ENCODE measurements at places on chromosomes 16 and 17.

- H3K27me3 ChIP-seq = no peaks in the 10 kb centered on the region
- no peak overlapping the region for H3K4me3 ChIP-seq
- DNase-seq = no peak
Measured at GRCh38 chr16:12255919-12256665, 279.6 kb downstream of the SNX29 start.

GRCh38 chr17:4502466-4503154 lies 3.9 kb downstream of the SPNS2 start:
- peaks cover 40% of the 10 kb centered on the region for H3K4me1 ChIP-seq
- H3K27me3 ChIP-seq = peaks cover 32% of the 10 kb centered on the region
- H3K27ac ChIP-seq = no peak overlapping the region
- peaks cover 2% of the 10 kb centered on the region for H3K36me3 ChIP-seq
- DNase-seq = no peak
- H3K4me3 ChIP-seq = no peak overlapping the region

DNA sequence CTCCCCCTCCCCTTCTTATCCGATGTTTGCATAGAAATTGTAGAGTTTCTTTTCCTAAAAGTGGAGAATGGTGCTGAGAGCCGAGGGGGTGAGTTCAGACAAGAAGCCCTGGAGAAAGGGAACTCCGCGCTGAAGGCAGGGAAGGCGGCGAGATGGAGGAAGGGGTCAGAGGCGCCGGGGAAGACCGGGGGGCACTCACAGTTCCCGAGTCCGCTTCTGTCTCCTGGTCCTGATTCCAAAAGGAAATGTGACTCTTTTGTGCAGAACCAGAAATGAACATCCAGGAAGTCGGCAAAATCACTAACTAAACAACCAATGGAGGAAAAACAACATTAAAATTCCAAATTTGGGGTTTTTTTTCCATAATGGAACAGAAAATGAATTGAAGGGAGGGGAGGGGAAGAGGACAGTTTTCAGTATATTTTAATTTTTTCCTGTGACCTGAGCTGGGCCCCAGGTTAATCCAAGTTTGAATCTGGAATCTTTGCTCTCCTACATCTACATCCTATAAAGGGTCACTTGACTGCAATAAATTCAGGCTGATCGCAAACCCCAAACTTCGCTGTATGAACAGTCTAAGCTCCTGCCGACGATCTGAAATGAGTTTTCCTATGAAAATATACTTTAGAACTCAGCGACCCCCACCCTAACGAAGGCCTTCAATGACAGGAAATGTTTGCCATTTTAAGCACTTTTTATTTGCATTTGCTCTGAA lies 252.3 kb downstream of the C16orf95 start:
- H3K36me3 ChIP-seq = no peaks in the 10 kb centered on the region
- no peak overlapping the region for H3K4me3 ChIP-seq
- no peak overlapping the region for H3K27ac ChIP-seq
- H3K4me1 ChIP-seq = peaks cover 6% of the 10 kb centered on the region
- DNase-seq = no peak

- H3K4me1 ChIP-seq = peaks cover 20% of the 10 kb centered on the region
- no peaks in the 10 kb centered on the region for H3K36me3 ChIP-seq
- peaks cover 63% of the 10 kb centered on the region for H3K27me3 ChIP-seq
- peak overlapping the region; percentile 44 for H3K4me3 ChIP-seq
- H3K27ac ChIP-seq = no peak overlapping the region
Measured at GRCh38 chr17:79811011-79811867, 14.4 kb upstream of the CBX8 start.

DNA sequence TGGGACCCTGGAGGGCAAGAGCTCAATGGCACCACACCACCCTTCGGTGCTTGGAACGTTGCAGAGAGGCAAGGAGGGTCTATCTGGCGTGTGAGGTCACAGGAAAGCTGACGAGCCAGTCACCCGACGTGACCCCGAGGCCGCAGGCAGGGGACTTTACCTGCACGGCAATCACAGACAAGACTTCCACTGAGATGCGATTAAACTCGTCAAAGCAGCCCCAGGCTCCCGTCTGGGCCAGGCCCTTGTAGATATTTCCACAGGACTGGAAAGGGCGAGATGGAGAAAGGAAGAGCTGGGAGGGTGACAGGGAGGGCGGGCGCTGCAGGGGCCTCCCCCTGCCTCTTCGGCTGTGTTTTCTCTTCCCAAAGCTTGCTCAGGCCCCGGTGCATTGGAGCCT lies 78.3 kb downstream of the DNAH17 start:
- no peaks in the 10 kb centered on the region for H3K27me3 ChIP-seq
- H3K27ac ChIP-seq = no peak overlapping the region
- H3K36me3 ChIP-seq = no peaks in the 10 kb centered on the region
- no peak overlapping the region for H3K4me3 ChIP-seq

DNA sequence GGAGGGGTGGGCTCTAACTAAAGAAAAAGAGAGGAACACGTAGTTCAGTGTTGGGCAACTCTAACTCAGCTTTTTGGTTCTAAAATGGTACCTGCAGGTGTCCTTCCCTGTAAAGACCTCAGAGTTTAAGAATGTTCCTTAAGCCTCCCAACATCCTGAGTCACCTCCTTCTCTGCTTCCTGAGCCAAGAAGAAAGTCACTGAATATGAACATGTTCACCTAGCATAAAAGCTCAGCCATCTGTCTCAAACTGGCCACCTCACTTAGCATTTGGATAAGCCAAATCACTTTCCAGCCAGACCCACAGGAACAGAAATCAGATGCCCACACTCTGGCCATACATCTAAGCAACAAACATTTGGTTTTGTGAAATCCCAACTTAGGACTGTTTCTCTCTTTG lies 3.7 kb downstream of the TMEM98 start:
- no peaks in the 10 kb centered on the region for H3K36me3 ChIP-seq
- H3K4me3 ChIP-seq = no peak overlapping the region
- H3K27me3 ChIP-seq = peaks cover 37% of the 10 kb centered on the region
- no peak overlapping the region for H3K27ac ChIP-seq

- H3K4me3 ChIP-seq = no peak overlapping the region
- no peaks in the 10 kb centered on the region for H3K27me3 ChIP-seq
- H3K27ac ChIP-seq = no peak overlapping the region
- peaks cover 25% of the 10 kb centered on the region for H3K36me3 ChIP-seq
- DNase-seq = no peak
- peaks cover 23% of the 10 kb centered on the region for H3K4me1 ChIP-seq
Measured at GRCh38 chr16:67782567-67783352, 23.6 kb downstream of the RANBP10 start.

GRCh38 chr16:77170805-77171204 lies 20.2 kb upstream of the MON1B start:
- no peaks in the 10 kb centered on the region for H3K36me3 ChIP-seq
- no peak for DNase-seq
- H3K27me3 ChIP-seq = peaks cover 5% of the 10 kb centered on the region

DNA sequence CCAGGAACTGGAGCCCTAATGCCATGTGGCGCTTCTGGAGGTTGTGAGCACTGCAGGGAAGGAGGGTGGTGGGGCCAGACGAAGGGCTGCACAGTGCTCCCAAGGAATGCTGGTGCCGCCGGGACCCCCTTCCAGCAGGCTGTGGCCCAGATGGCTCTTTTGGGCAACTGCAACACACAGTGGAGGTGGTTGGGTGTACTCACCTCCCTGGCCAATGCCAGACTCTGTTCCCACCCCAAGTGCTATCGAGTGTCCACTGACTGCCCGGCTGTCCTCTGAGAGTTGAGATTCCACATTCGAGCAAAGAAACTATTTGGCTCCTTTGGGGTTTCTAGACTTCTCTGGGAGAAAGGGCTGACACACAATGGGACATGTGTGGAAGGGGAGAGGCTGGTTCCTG lies 167.9 kb downstream of the RGS9 start:
- peaks cover 25% of the 10 kb centered on the region for H3K27me3 ChIP-seq
- H3K27ac ChIP-seq = no peak overlapping the region
- H3K4me3 ChIP-seq = no peak overlapping the region

- no peaks in the 10 kb centered on the region for H3K27me3 ChIP-seq
- H3K4me1 ChIP-seq = peaks cover 3% of the 10 kb centered on the region
- H3K4me3 ChIP-seq = no peak overlapping the region
- H3K36me3 ChIP-seq = peaks cover 10% of the 10 kb centered on the region
- DNase-seq = no peak
Measured at GRCh38 chr16:47323241-47323640, 137.6 kb downstream of the ITFG1 start.

- H3K27me3 ChIP-seq = no peaks in the 10 kb centered on the region
- H3K36me3 ChIP-seq = peaks cover 12% of the 10 kb centered on the region
- peak overlapping the region; percentile 34 for H3K27ac ChIP-seq
Measured at GRCh38 chr16:3673676-3674377, 19.3 kb downstream of the DNASE1 start.

- peaks cover 32% of the 10 kb centered on the region for H3K27me3 ChIP-seq
- no peak overlapping the region for H3K27ac ChIP-seq
- no peak for DNase-seq
- H3K36me3 ChIP-seq = no peaks in the 10 kb centered on the region
- peak overlapping the region; percentile 64 for H3K4me3 ChIP-seq
- peaks cover 3% of the 10 kb centered on the region for H3K4me1 ChIP-seq
Measured at GRCh38 chr16:30009990-30010843, 610 bp downstream of the DOC2A start.

Data from activated naive CD8-positive, alpha-beta T cell treated with anti-CD3 and anti-CD28 coated beads, Interleukin-2, amount 10 ng/mL, durations not matched to agents 7 days and 5 days (primary cell).